ENCODE measurements at places on chromosomes 1 and 21. TPM values are rescaled to one million over a fixed set of nuclear protein-coding genes. Genes with fewer than 3 reads are reported as not detected.

OVAAL gene
- polyA plus RNA-seq: not detected

B3GALT5 gene
- polyA plus RNA-seq: 1.4 TPM

GSTM3 gene
- 295 TPM for polyA plus RNA-seq

MSH4 gene
- 0.22 TPM for polyA plus RNA-seq

C1orf116 gene
- 22.3 TPM for polyA plus RNA-seq

S100B gene
- polyA plus RNA-seq: 5.6 TPM

PLA2G2D gene
- 0.10 TPM for polyA plus RNA-seq

All from right renal cortex interstitium (tissue), 3 donors.